ENCODE measurements at places on chromosomes 16 and 17.
A peak's percentile ranks its signal among the peaks of the same experiment; 100 is the strongest.

DNA sequence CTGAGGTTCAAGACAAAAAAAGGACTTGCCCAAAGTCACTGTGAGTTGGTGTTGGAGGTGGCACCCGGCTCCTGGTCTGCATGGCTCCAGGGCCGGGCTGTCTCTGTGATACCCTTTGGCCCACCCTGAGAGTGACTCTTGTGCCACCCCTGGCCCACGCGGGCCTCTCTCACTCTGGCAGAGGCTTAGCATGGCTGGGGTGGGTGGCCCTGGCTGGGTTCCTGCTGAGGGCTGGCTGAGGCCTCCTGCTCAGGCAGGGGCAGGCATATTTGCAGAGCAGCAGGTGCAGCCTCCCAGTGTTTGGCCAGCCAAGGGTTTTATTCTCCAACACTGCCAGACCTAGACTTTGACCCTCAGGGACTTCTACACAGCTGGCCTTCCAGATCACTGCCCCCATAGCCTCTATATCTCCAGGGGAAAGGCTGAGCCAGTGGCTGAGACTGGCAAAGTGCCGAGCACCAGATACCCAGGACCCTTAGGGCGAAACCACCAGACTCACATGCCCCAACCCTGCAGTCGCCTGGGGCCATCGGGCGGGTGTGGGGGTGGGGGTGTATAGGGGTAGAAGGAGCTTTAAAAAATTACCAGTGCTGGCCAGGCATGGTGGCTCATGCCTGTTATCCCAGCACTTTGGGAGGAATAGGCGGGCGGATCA, 21.5 kb upstream of the ADGRG1 start:
- DNase-seq, result no peak

- no peak for DNase-seq
These were observed 7.7 kb downstream of the CENPN start for GRCh38 chr16:81014672-81015071.

- DNase-seq, result no peak
These were observed 462.0 kb downstream of the CDH11 start for GRCh38 chr16:64659866-64660265.

GRCh38 chr17:58332778-58333735, 4.5 kb upstream of the TSPOAP1 start:
- peak; percentile 89 for DNase-seq

GRCh38 chr17:46002973-46003316, 3.9 kb downstream of the STH start:
- no peak for DNase-seq

GRCh38 chr16:392450-393030, 4.5 kb upstream of the NME4 start:
- DNase-seq, result peak; percentile 34

DNA sequence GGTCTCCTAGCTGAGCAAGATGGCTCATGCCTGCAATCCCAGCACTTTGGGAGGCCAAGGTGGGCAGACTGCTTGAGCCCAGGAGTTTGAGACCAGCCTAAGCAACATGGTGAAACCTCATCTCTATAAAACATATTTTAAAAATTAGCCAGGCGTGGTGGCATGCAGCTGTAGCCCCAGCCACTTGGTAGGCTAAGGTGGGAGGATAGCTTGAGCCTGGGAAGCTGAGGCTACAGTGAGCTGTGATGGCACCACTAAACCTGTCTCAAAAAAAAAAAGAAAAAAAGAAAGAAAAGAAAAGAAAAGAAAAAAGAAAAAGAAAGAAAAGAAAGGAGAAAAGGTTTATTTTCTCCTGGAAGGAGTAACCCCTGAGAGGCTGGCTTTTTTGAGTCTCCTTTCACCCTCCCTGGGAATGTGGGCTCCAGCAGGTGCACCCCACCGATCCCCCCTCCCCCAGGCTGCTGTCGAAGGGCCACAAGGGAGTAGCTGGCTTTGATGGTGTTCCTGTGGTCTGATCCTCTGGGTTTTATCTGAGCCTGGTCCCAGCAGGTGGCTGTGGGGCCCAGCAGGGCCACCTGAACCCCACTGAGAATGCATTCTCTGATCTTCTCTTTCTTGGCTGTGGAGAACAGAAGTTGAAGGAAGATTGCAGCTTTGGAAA, 29.9 kb upstream of the TNRC6C start:
- no peak for DNase-seq

DNA sequence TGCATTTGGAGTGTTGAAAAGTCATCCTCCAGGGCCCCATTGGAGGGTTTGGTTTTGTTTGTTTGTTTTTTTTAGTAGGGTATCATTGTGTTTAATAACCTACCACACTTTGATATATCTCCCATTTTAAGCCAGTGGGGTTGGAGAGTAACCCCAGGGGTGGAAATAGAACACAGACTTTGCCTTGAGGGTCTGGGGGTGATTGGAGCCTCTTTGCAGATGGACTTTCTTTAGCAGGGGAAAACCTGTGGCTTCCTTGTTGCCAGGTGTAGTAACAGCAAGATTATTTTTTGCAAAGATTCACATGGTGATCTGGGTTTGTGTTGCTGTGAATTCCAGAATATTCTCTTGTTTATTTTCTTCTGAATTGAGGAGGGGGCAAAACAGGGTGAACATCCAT, 1.5 kb downstream of the ABCC1 start:
- no peak for DNase-seq

- no peak for DNase-seq
These were observed 27.6 kb upstream of the VAT1L start for GRCh38 chr16:77760800-77761199.

- DNase-seq, result no peak
These were observed 356.3 kb upstream of the C16orf82 start for GRCh38 chr16:26710450-26710849.

DNA sequence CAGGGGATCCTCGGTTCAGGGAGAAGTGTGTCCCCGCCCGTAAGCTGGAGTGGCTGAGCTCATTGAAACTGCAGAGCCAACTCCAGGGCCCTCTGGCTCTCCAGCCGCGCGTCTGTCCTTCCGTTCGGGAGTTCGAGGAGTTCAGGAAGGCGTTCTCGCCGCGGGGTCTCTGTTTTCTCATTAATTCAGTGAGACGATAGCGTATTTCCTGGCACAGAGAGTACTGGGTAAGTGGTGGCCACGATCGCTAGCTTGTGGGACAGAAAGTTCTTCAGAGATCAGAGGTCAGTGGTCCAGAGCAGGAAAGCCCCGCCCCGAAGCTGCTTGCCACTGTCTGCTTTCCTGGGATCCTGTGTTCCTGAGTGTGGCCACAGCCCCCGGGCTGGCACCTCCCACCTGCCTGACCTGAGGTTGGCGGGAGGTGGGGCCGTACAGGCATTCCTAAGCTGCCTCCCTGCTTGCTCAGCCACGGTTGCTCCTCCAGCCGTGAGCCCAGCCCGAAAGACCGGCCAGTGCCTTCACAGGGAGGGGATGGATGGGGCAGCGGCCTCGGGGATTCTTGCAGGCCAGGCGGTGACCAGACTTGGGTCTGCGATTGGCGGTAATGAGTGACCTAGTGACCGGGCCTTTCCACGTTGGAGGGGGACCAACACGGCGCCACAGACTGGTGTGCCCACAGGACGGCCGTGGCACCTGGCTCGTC, 8.9 kb downstream of the BAIAP2 start:
- no peak for DNase-seq

GRCh38 chr17:77304051-77304745, 163.4 kb downstream of the SEC14L1 start:
- no peak for DNase-seq

DNA sequence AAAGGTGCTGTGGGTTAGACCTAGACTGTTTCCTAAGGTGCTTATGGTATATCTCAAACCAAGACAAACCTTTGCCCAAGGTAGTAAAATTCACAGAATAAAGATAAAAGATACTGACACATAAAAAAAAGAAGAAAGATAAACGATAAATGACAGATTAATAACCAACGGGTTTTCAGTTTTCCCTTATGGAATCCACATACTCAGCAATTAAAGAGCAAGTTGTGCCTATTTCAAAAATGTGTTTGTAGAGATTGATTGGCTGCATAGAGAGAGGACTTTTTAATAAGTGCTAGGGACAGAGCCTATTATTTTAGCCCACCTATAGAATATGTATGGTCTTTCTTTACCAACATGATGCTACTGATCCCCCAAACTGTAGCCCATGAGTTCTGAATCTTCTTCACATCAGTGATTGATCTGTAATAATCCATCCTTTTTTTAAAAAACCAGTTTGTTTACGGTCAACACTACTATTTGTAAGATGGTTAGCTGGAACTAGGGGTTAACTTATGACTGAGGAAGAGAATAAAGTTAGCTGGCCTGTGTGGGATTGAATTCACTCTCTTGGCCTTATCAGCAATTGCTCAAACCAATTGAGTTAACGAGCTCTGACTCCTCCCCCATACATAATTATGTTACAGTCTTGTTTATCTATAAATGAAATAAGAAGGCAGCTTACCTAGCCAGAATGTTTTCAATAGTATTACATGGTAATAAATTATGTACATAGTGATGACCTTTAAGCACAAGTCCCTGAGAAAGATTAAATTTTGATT, 53.8 kb downstream of the SNX11 start:
- no peak for DNase-seq

DNA sequence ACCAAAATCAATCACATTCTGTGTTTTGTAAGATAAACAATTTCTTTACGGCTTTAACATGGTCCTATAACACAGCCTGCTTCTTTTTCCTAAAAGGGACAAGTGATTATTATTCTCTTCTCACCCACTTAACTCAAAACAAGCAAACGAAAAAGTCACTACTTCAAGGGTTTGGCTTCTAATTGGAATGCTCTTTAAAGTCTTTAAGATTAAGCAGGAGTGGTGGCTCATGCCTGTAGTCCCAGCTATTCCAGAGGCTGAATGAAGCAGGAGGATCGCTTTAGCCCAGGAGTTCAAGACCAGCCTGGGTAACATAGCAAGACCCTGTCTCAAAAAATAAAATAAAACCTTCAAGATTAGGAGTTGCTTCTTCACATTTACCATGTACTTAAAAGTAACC, 66.6 kb upstream of the CNEP1R1 start:
- DNase-seq, result no peak

GRCh38 chr17:80099291-80100034, 1.9 kb upstream of the GAA start:
- no peak for DNase-seq

DNA sequence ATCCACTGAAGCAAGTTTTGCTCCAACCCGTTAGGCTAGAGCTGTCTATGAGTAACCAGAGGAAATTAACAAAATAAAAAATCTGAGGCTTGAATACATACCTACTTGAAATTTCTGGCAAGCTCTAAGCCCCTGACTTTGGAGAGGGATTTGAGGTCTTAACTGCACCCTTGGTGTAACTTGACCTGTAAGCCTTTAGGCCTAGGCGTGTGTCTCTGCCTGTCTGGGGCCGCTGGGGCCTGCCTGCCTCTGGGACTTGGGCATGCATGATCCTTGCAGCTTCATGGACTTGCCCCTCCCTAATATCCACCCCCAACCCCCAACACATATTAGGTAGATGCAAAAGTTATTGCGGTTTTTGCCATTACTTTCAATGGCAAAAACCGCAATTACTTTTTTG, 3.7 kb upstream of the CDC42EP4 start:
- no peak for DNase-seq

- DNase-seq, result no peak
These were observed 147.3 kb downstream of the CCDC182 start for GRCh38 chr17:57597531-57598453.

DNA sequence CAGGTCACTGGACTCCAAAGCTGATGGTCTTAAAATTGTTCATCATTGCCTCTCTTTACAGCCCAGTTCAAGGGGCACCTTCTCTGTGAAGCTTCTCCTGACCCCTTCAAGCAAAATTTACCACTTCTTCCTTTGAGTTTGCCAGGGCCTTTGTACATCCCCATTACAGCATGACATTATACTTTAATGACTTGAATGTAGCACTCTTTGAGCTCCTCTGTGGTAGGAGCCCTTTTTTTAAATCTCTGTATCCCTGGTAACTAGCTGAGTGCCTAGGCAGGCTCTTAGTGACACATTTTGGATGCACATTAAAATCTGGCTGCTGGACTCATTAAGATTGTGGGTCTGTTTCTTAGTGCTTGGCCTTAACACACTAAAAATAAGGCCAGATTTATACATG, 412.1 kb downstream of the CA10 start:
- DNase-seq, result no peak

DNA sequence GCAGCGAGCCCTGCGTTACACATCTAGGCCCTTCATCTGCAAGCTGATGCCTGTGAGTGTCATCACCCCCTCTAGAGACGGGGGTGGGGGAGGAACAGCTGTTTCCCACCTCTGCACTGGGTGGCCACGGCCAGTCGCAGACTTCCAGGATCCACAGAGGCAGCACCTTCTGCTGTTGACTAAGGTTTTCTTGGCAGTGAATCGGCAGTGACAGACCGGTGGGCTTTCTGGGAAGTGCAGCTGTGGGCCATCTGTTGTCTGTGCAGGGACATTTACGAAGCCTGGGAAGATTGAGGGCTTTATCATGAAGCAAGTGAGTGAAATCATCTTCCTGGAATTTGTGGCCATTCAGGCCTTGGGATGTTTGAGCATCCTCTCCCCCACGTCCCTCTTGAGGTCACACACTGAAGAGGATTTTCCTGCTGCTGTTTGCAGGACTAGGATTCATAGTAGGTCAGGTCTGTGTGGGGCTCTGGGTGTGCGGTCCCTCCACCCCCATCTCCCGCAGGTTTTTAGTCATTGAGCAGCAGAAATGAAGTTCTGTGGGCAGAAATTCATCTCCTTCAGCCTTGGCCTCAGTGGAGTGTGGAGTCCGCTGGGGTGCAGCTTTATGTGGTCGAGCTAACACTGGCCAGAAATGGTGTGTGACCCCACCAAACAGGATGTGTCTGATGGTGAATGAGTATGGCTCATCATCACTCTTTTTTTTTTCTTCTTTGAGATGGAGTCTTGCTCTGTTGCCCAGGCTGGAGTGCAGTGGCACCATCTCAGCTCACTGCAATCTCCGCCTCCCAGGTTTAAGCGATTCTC, 12.0 kb downstream of the PGS1 start:
- no peak for DNase-seq

DNA sequence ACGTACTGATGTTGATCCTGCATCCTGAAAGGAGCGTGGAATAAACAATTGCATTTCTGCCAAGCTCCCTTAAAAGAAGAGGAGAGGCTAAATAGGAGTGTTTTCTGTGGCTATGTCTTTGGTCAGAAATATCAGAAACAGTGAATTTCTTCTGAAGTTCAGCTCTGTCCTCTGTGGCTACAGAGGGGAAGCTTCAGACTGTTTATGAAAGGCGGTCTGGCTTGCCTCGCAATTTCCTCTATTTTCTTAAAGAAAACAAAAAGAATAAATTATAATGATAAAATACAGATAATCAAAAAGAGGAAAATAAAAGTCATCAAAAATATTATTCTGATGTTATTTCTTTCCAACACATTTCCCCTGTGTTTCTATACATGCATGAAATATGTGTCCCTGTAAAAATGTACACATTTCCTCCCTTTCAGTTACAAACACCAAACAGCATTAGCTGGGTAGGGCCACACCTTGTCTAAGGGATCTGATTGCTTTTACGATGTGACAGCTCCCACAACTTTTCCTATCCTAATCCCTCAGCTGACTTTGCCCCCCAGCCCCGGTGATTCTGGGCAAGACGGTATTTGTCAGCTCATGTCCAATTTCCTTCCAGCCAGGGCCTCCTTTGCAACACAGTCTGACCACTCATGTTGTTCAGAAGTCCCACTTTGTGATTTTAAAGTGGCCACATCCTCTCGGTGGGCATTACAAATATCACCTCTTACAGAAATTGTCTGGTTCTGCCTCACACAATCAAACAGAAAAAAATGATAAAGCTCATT, 439.0 kb downstream of the HS3ST3B1 start:
- no peak for DNase-seq

- DNase-seq, result no peak
These were observed 113.3 kb downstream of the UTP18 start for GRCh38 chr17:51373489-51374152.
